HTR-8/SVneo (cell line): ENCODE measurements at places on chromosomes 1 and 21.

GRCh38 chr1:157965584-157965983 lies 27.9 kb upstream of the KIRREL1 start:
- no peak for DNase-seq

- DNase-seq, result peak; percentile 84
Measured at GRCh38 chr1:201530741-201531531, 8.0 kb upstream of the NAV1 start.

GRCh38 chr1:53141487-53142055 lies 867 bp downstream of the SLC1A7 start:
- no peak for DNase-seq

GRCh38 chr1:119783354-119784185 lies 14.9 kb upstream of the HMGCS2 start:
- DNase-seq, result no peak

- no peak for DNase-seq
Measured at GRCh38 chr1:184693011-184693410, 61.6 kb downstream of the EDEM3 start.

GRCh38 chr1:234776876-234777855 lies 167.2 kb upstream of the IRF2BP2 start:
- no peak for DNase-seq

GRCh38 chr21:29022166-29022565 lies 2.3 kb upstream of the USP16 start:
- DNase-seq, result no peak

- DNase-seq, result no peak
Measured at GRCh38 chr1:53568540-53568939, 109.3 kb downstream of the DMRTB1 start.

- no peak for DNase-seq
Measured at GRCh38 chr1:29517251-29518086, 281.1 kb downstream of the PTPRU start.

DNA sequence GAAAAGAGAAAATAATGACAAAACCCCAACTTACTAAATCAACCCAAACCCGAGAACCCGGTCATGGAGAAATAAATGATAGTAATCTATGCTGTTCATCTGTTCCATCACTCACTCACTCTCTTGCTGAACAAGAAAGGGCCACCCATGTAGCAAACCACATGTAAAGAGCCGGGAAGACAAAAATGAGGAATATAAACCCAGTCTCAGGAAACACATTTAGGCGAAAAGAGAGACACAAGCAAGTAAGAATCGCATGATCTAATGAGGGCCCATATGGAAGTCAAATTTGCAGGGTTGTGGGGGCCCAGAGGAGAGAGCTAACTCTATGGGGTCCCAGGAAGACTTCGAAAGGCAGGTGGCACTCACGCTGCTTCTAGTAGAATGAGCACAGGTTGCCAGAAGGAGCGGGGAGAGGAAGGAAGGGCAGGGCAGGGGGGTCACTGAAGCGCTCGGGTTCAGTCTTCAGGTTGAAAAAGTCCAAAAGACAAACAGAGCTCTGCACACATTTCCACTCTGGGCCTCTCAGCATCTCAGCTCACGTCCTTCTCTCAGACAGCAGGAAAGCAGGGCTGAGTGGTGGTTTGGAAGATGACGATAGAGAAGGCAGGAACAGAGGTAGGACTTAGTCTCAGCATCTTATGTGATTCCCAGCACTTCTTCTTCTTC lies 142.9 kb upstream of the KRTAP19-8 start:
- no peak for DNase-seq

- no peak for DNase-seq
Measured at GRCh38 chr21:45211661-45212060, 76.0 kb downstream of the POFUT2 start.

DNA sequence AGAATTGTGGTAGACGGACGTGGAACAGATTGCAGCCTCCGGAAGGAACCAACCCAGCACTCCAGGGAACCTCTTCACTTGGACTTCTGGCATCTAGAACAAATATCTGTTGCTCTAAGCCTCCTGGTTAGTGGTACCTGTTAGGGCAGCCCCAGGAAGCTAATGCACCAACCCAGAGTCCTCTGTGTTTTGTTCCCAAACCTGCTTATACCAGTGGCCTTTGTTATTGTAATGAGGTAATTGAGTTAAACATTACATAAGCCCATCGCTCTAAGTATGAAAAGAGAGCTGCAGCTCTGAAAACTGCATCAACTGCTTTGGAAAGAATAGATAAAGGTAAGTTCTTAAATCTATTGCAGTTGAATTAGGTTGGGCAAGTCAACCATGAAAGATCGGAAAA lies 516.7 kb downstream of the NPHP4 start:
- no peak for DNase-seq

- peak; percentile 88 for DNase-seq
Measured at GRCh38 chr1:205255941-205256780, 28.4 kb downstream of the TMCC2 start.

- no peak for DNase-seq
Measured at GRCh38 chr1:78122389-78122788, 76.6 kb downstream of the GIPC2 start.

- DNase-seq, result no peak
Measured at GRCh38 chr1:78060857-78061563, 15.2 kb downstream of the GIPC2 start.

DNA sequence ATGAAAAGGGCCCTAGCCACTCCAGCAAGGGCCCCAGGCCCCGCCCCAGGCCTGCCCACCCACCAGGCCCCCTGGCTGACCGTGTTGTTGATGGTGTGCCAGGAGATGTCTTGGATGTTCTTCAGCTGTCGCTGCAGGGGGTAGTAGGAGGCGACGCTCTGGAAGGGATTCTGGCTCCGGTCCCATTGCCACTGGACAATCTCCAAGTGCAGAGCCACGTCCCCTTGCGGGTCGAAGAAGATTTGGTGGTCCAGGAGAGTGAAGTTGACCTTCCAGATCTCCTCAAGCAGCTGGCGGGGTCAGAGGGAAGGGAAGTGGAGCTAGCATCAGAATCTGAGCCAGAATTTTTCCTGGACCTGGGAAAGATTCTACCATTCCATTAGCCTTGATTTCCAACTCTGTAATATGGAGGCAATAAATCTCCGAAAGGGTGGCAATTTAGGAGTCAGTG lies 10.2 kb downstream of the TAS1R2 start:
- DNase-seq, result no peak

GRCh38 chr21:44398499-44398898 lies 45.1 kb downstream of the TRPM2 start:
- DNase-seq, result no peak

DNA sequence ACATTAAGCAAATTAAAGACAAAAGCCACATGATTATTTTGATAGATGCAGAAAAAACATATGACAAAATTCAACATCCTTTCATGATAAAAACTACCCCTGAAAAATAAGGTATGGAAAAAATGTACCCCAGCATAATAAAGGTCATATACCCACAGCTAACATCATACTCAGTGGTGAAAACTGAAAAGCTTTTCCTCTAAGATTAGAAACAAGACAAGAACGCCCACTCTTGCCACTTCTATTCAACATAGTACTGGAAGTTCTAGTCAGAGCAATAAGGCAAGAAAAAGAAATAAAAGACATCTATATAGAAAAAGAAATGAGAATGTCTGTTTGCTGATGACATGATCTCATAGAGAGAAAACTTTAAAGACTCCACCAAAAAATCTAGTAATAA lies 20.7 kb downstream of the ERO1B start:
- DNase-seq, result no peak

- no peak for DNase-seq
Measured at GRCh38 chr1:197200272-197200899, 53.9 kb upstream of the ASPM start.

DNA sequence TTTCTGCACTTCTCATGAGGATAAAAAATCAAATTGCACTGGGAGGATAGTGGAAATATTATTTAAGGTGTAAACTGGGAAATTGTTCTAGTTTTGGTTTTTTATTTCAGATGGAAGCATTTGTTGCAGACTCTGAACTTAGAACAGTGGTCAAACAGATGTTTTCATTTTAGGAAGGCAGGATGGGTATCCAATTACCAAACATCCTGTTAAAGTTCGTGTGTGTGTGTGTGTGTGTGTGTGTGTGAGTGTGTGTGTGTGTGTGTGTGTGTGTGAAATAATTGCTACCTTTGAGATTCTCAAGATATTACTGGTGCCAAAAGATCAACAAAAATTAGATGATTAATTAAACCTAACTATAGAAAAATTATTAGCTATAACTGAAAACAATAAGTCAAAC lies 24.3 kb upstream of the DUSP10 start:
- DNase-seq, result no peak

DNA sequence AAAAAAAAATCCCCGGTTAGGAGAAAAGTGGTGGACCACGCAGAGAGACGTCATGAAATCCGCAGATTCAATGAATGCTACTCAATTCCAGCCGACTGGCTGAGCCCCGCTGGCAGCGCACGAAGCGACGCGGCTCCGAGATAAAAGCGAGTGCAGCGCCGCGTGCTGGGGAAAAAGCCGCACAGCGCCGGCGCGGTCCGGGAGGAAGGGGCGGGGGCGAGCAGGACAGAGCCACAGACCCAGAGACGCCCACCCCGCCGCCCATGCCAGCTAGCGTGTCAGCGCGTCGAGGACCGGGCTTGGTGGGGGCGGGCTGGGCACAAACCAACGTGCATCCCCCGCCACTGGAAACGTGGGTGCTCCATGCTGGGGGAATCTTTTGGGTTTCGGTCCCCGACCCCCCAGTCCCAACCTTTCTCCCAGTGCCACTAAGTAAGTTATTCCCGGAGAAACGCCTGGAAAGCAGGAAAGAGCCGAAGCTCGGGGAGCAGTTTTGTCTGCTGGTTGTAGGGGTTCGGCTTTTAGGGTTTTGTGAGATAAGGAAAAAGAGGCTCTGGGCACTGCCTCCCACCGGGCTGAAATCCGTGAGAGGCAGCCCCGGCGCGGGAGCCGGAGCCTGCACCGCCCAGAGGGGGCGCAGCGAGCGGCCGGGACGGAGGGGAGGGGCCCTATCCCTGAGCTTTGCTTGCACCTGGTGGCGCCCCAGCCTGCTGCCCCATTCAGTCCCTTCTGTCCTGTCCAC lies at the start of gene KCNJ6:
Gene KCNJ6, minus strand, starts transcription at position 148 of the 742 bp plus-strand sequence. CDS start 75,775 bp downstream, outside the sequence.
- DNase-seq, result peak; percentile 53

GRCh38 chr1:24897263-24898151 lies 32.6 kb downstream of the RUNX3 start:
- no peak for DNase-seq

- DNase-seq, result no peak
Measured at GRCh38 chr1:163115887-163116286, 46.7 kb downstream of the RGS4 start.

GRCh38 chr1:84884671-84885389 lies 8.2 kb downstream of the LPAR3 start:
- DNase-seq, result no peak

- DNase-seq, result no peak
Measured at GRCh38 chr1:220380885-220381284, 108.6 kb upstream of the RAB3GAP2 start.

- DNase-seq, result no peak
Measured at GRCh38 chr1:6614929-6615785, 1.6 kb downstream of the PHF13 start.

DNA sequence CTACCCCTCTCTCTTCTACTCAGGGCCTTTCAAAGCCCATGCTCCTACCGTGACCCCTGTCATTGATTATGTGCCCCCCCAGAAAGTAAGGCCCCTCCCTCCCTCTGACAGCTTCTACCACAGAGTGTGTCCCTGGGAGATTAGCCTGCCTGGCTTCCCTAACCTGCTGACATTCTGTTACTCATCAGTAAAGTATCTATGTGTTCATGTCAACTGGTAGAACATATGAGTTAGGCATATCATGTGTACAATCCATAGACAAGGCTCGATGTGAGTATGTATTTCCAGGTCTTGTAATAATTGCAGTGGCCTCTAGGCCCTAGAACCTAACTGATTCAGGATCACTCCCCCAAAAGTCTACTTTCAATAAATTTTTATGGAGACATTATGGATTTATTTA lies 120.0 kb downstream of the GIPC2 start:
- no peak for DNase-seq

- no peak for DNase-seq
Measured at GRCh38 chr1:213840575-213840974, 147.2 kb upstream of the PROX1 start.

DNA sequence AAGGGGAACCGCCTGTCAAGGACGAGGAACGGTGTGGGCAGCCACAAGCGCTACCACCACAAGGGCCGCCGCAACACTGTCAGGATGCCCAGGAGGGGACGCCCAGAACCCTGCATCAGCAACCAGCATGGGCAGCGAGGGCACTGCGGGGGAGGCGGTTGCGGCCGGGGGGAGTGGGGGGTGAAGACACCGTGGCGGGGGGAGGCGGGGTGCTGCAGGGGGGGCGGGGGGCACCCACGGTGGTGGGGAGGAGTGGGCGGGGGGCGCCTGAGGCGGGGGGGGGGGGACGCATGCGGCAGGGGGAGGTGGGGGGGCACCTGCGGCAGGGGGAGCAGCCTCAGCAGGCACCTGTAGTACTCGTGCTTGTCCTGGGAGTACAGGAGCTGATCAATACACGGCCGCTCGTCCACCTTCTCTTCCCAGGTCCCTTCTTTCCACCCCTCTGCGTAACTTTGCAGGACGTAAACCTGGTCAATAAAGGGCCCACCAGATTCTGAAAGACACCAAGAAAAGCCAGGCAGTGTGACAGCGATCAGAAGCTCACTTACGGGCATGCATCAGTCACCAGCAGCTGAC lies 4.6 kb downstream of the POFUT2 start:
- DNase-seq, result no peak

- no peak for DNase-seq
Measured at GRCh38 chr1:207983044-207983635, 72.2 kb upstream of the CD34 start.

GRCh38 chr1:157849229-157849875 lies 7.7 kb upstream of the CD5L start:
- DNase-seq, result no peak

GRCh38 chr1:161054232-161054631 lies 8.5 kb upstream of the USF1 start:
- no peak for DNase-seq

DNA sequence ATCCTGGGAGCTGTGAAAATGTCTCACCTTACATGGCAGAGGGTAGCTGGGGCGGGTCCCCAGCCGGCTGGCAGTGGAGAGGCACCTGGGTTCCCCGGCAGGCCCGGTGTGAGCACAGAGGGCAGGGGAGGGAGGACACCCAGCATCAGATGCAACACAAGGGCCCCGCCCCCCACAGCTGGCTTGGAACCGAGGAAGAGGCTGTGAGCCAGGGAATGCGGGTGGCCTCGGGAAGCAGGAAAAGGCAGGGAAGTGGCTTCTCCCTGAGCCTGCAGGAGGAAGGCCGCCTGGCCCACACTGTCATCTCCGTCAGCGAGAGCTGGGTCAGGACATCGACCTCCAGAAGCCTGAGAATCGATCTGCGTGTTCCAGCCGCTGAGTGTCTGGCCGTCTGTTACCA lies 87.3 kb downstream of the SIK1 start:
- no peak for DNase-seq

GRCh38 chr1:20339811-20340457 lies 49.3 kb downstream of the VWA5B1 start:
- no peak for DNase-seq

GRCh38 chr1:18535391-18536210 lies 54.9 kb downstream of the KLHDC7A start:
- DNase-seq, result no peak

DNA sequence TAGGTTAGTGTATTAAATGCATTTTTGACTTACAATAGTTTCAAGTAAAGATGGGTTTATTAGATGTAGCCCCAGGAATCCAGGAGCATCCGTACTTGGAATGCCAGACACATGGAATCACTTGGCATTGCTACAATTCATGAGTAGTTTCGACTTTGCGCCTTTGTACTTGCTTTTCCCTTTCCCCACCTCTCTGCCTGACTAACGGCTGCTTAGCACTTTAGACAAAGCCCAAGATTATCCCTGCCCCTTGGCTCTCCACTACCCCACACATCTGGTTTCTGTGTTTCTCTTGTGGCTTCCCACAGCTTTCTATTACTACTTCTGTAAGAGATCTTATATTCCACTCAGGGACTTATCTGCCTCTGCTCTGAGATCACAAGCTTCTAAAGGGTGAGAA lies 397.7 kb upstream of the POU3F1 start:
- DNase-seq, result no peak
